Renal cortex interstitium (tissue), 15 donors: ENCODE measurements at places on chromosomes 1 and 21.

GRCh38 chr1:91584878-91585277, 84.2 kb downstream of the CDC7 start:
- DNase-seq = no peak

GRCh38 chr1:195663549-195664280, 944.5 kb downstream of the KCNT2 start:
- DNase-seq = no peak

DNA sequence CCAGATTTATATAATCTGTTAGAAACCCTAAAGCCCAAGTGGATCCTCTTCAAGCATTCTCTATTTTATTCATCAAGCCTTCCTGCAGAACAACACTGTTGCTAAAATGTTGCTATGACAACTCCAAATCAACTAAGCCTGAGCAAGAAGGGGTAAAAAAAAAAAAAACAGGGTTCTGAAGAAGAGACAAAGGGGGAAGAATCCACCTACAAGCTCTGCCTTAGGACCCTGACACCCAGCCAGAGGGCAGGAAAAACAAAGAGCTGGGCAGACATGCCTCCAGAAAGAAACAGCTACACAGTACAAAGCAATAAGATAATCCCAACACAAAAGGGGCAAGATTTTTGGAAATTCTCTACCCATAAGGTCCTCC, 1.3 kb downstream of the USF1 start:
- no peak for DNase-seq

- DNase-seq = no peak
Measured at GRCh38 chr1:228154670-228155571, 5.2 kb downstream of the GJC2 start.

GRCh38 chr1:176575991-176576390, 113.0 kb downstream of the PAPPA2 start:
- DNase-seq = no peak

DNA sequence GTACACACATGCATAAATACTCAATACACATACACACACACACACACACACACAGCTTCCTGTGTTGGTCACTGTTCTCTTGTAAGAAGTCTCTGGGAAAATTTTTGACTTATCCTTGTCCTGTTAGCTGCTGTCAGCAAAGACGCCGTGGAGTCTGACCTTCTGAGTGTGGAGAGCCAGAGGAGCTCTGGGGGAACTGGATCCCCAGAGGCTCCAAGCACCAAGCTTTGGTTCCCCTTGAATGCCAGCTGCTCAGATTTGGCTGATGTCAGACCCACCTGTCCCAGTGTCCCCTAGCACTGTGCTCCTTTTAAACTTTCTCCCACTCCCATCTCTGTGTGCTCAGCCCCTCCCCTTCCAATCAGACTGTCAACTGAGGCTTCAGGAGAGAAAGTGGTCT, 319.1 kb downstream of the CAMTA1 start:
- no peak for DNase-seq

- DNase-seq = no peak
Measured at GRCh38 chr1:55526716-55527115, 311.6 kb upstream of the USP24 start.

GRCh38 chr1:184504040-184504954, 117.5 kb downstream of the C1orf21 start:
- DNase-seq = no peak

DNA sequence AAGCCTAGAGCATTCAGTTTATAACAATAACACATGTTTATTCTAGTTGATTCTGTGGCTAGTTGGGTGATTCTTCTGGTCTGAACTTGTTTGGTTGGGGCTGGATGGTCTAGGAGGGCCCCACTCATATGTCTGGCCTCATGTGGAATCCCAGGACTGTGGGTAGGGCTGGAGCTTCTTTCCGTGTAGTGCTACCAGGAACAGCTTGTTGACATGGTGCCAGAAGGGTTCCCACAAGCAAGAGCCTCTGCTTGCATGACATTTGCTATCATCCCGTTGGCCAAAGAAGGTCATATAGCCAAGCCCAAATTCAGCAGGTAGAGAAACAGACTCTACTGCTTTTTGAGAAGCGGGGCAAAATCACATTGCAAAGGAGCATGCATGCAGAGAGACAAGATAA, 67.6 kb upstream of the PPP2R5A start:
- no peak for DNase-seq

GRCh38 chr1:186763107-186763506, 65.6 kb upstream of the PLA2G4A start:
- no peak for DNase-seq

- no peak for DNase-seq
Measured at GRCh38 chr1:184002071-184002470, 35.5 kb downstream of the COLGALT2 start.

GRCh38 chr1:71492298-71493041, 411.6 kb upstream of the ZRANB2 start:
- no peak for DNase-seq

DNA sequence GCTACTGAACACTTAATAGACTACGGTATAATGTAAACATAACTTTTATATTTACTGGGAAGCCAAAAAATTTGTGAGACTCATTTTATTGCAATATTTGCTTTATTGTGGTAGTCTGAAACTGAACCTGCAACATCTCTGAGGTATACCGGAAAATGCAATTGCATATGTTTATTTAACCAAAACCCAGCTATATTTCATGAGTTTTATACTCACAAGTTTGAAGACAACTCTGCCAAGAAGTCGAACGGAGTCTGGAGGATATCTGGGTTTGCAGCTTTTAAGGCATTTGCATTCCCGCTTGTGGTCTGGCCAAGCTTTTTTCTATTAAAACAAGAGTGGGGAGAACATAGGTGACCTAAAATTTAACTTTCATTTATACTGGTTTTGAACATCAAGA, 171.9 kb downstream of the SMYD3 start:
- DNase-seq = no peak

DNA sequence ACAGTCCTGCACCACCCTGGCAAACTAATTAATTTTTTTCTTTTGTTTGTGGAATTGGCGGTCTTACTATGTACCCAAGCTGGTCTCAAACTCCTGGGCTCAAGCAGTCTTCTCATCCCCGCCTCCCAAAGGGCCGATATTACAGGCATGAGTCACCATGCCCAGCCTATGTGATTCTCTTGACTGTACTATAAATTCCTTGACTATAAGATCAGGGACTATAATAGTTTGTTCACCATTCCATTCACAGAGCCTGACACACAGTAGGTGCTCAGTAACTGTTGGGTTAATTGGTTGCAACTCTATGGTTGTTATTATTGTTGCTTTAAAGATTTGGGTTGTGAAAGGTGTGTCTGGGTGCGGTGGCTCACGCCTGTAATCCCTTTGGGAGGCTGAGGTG, 17.2 kb downstream of the DAP3 start:
- no peak for DNase-seq

DNA sequence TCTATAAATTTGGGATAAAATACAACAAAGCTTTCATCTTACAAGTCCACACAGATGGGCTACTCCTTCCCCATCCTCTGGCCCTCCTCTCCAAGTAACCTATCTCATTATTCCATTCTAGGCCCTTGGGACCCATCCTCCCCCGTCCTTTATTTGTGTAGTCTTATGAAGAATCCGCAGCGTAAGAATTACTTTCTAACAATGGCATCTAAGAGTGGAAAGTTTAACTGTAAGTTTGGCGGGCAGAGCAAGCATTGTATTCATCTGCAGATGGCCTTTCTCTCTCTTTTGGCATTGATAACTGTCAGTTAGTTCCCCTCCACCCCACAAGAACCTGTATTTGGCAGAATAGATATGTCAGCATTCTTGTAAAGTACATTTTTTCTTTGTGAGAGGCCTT, 91.9 kb upstream of the TSPAN2 start:
- no peak for DNase-seq

DNA sequence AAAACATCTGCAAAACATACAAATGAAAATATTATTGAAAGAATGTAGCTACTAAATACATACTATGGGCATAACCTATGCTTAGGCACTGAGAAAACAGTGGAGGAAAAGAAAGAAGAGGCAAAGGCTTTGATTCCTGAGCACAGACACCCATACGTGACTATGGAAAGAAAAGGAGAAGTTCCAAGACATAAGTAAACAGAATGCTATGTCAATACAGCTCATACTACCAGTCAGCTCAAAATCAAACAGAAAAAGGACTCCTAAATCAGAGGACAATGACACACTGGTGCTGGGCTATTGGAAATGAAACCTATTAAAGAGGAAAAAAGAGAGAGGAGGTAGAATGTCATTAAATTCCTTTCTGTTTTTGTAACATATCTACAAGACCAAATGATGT, 225.4 kb downstream of the SMYD3 start:
- no peak for DNase-seq

DNA sequence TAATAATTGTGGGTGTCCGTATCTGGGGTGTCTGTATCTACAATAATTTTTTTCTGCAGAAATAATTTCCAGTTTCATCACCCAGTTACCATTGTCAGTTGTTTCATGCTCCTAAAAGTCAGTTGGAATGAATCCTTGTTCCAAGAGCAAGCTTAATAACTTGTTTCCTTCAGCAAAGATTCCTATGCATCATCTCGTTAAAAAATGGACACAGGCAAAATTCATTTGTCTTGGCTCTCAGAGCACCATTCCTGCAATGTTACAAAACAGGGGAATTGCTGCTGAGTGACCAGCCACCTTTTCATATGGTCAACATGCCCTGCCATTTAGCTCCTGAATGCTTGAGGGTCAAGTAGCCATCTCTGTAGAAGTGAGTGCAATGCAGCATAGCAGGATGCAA, 393.4 kb downstream of the KCNT2 start:
- no peak for DNase-seq

DNA sequence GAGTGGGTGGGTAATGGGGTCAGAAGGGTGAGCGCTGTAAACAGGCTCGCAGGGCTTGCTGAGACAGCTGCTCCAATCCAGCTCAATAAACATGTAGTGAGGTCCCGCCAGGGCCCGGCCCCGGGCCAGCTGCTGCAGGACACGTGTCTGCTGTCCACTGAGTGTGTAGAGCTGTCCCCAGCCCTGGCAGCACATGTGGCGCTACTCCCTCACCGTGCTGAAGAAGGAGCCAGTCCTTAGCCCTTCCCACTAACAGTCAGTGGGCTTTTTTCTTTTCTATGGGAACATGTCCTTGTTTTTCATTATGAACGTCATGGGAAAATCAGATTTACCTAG, 78.9 kb upstream of the C1orf174 start:
- no peak for DNase-seq

- no peak for DNase-seq
Measured at GRCh38 chr1:203215573-203215972, 13.9 kb downstream of the CHIT1 start.

GRCh38 chr1:19866029-19866428, 16.2 kb upstream of the OTUD3 start:
- no peak for DNase-seq

DNA sequence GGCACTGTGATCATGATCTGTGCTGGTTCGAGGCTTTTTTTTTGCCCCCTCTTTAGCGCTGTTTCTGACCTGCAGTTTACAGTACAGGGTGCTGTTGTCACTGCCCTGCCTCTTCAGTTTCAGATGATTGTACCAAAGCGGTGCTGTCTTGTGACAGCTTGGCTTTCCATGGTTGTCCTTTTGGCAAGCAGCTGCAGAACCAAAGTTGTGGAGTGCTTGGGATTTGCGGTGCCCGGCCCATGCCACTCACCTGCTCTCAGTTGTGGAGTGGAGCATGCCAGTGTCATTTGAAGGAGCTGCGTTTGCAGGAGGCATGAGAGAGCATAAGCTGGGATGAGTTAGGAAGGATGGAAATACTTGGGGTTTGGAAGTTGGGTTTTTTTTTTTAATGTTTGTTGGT, 48.4 kb downstream of the DOP1B start:
- DNase-seq = no peak

- DNase-seq = no peak
Measured at GRCh38 chr1:203860396-203861025, 888 bp upstream of the SNRPE start.
